ENCODE measurements at places on chromosomes 12 and 14.

DNA sequence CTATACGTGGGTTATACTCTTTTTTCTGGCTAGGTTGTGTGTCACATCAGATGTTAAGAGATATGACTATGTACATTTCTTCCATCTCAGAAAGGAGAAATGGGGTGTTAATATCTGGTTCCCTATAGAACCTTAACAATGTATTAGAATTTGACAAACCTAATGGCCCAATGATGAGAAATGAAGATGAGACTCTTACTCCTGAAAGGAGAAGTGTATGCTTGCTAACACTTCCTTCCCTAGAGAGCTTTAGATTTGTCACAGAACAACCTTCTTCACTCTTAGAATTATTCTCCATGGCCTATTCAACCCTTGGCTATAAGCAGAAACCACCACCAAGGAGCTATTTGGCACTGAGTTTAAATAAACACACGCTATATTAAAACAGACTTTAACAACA, 839.6 kb downstream of the GALC start:
- no peak for DNase-seq

- no peak for DNase-seq
Measured at GRCh38 chr12:122820838-122821271, 14.4 kb upstream of the HIP1R start.

DNA sequence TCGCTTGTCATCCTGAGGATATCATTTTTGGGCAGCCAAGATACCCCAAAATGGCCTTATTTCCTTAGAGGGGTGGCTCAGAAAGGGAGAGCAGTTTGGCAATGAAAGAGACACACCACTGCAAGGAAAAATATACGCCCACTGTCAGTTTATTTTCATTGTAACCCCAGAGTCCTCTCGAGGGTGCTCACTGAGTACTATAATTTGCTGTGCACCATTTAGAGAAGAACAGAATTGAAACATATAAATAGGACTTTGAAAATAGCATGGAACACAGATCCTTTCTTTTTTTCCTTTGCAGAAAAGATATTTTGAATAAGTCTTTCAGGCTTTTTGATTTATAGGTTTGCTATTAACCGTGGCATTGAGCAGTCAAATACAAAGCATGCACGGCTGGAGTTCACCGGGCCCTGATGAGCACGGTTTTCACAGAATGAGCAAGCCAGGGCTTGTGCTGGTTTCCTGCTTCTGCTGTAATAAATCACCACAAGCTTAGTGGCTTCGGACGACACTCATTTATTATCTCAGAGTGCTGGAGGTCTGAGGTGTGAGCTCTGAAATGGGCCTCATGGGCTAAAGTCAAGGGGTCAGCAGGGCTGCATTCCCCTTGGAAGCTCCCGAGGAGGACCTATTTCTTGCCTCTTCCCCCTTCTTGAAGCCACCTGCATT, 152.3 kb downstream of the ZNF664 start:
- no peak for DNase-seq

DNA sequence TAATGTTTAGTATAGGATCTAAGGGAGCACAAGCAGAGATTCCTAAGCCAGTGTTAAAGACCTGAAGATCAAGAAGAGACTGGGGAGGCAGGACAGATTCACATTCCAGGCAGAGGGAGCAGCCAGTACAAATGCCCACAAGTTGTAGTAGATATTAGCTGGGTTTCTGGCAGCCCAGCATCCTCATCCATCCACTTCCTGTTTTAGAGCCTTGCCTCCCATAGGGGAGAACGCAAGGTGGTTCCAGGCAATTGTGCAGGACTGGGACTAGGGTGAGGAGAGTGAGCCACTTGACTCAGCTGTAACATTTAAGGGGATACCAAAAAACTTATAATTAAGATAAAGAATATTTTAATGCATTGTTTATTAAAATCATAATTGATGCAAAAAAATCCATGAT, 71.3 kb upstream of the PSMA6 start:
- no peak for DNase-seq

DNA sequence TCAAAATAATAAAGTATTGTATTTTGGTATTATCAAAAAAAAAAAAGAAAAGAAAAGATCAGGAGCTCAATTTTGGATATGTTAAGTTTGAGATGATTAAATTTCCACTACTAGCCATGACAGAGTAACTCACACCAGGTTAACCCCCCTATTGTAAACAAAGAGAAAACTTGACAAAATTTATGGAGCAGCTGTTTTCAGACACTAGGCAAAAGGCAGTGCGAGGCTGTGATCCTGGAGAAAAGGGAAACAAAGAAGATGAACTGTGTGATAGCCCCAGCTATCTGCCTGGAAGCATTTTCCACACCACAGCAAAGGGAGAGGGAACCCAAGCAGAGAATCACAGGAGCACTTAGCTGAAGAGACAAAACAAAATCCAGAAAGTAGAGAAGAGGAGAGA, 145.0 kb downstream of the KIF21A start:
- DNase-seq: no peak

All from activated gamma-delta T cell treated with anti-CD3 and anti-CD28 coated beads, Interleukin-2, amount 50 U/mL, for 16 hours (primary cell).